Right cardiac atrium (tissue), 5 donors: ENCODE measurements at places on chromosomes 5 and 9. TPM values are rescaled to one million over a fixed set of nuclear protein-coding genes. Genes with fewer than 3 reads are reported as not detected.
A peak's percentile ranks its signal among the peaks of the same experiment; 100 is the strongest.

GRCh38 chr5:111563031-111563822, 50.9 kb upstream of the STARD4 start:
- DNase-seq: no peak

DNA sequence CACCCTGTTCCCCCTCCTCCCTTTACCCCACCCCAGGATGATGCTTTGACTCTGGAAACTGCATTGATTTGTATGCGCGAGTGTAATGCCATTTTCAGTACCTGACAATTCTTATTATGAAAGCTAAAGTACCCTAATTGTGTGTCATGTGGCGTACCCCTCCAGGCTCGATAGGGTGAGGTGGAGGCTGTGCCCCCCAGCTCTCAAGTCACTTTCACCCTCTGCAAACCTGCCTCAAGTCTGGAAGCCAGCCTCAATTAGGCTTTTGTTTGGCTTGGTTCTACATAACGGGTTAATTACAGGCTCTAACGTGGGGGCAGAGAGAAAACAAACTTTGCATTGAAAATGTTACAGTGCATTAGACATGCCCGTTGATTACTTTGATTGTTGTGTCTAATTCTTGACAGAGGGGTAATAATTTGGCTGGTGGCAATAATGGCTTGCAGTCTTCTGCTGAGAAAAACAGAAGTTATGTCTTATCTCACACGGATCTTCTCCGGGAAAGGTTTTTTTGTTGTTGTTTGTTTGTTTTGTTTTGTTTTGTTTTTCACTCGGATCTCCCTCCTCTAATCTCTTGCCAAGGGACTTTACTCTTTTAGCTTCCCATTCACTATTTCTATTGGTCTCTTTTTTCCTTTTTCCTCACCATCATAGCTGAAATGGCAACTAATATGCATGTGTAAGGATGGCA, 12.6 kb downstream of the ISL1 start:
- DNase-seq: no peak

GRCh38 chr5:113132564-113132963, 156.0 kb downstream of the DCP2 start:
- no peak for DNase-seq

DNA sequence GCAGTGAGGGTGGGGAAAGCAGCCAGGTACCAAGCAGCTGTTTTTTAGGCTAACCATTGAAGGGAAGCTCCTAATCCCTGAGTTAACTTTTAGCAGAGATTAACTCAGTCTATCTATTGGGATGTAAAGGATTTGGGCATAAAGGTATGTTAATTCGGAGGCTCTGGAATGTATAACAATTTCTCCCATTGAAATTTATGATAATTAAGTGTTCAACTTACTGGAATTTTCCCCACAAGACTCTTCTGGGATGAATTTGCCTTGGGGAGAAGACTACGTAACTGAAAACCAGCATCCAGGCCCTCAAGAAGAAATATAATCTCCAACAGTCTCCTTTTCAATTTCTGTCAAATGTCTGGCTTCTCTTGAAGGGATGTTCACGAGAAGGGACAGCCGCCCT, 23.6 kb downstream of the ZFP62 start:
- DNase-seq: no peak

DNA sequence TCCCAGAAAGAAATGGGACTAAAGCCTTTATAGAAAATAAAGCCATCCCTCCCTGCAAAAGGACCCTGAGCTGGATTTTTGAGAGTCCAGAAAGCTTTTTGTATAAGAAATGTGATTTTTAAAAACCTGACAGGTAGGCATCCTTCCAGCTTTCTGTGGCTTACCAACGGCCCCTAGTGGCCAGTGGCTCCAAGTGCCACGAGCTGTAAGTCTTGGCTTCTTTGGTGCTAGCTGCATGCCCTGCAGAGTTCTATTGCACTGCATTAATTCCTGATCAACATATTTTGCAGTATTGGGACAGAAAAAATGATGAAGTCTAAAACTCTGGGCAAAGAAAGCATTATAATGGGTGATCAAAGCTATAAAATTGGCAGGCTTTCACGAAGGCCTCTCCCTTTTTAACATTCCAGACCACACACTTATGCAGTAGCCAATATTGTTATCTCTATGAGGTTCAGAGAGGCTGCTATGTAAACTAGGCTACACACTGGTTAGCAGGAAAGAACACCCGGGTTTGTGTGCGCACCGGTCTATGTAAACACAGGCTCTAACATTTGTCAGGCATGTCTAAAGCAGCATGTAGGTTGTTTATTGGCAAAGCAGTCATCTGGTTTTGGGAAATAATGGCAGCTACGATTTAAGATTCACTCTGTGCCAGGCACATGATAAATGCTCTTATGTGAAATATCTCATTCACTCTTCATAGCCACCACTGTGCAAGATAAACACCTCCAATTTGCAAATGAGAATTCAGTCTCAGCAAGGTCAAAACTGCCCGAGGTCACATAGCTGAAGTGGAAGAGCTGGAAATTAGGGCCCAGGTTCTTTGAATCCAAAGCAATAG, 55.2 kb downstream of the NMUR2 start:
- DNase-seq: peak; percentile 41

DNA sequence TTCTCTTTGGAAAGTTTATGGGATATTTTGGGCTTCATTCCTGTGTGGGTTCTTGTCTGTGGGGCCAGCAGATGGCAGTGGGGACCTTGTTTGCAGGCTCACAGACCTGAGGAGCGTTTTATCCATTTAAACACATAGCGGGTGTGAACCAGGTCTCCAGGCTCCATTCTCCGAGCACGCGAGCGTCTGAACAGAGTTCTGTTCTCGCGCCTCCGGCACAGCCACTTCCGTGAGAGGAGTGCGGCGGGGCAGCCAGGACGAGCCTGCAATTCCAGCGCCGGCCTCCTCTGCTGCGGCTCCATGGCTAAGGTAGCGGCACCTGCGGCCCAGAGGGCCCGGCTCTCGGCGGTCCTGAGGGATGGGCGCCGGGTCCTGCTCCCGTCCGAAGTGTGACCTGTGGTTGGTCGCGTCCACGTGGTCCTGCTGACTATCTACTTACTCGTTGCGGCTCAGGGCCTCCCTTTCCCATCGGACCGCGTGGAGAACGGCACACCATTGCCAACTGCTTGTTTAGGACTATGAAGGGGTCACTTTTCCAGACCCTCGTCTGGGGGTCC, 7.3 kb downstream of the NRARP start:
- DNase-seq: peak; percentile 65

DNA sequence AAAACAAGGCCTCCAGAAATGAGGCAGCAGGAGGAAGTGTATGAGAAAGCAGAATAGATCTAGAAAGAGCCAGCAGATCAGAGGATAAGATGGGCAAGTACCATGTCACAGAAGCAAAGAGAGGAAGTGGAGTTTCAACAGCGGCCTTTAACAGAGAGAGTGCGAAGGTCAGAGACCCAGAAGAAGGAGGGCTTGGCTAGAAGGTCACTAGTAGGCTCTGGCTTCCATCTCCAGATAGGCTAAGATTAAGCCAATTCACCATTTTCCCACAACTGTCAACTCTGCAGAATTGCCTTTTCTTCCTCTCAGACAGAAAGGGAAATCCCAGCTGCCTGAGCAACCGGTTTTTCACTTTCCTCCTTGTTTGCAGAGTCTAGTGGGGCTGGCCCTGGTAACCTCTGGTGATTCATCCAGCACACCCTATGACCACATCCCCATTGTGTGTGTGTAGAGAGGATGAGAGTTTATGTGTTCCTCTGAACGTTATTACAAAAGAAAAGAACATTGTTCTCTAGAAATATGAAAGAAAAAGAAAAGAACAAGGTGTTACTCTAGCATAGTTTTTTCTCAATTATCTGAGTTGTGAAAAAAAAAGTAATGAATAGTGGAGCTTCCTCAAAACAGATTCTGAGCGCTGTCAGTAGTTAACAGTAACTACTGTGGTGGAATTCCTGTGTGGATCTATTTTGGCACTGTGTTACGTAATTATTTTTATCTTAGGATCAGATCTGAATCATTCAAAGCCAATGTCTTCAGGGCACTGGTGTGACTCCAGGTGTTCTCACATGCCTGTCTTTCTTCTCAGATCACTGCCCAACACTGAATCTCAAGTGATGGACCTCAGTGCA, 220.4 kb downstream of the ARRDC3 start:
- DNase-seq: no peak

- DNase-seq: no peak
Observed at GRCh38 chr5:6264394-6264793, 114.0 kb downstream of the MED10 start.

DNA sequence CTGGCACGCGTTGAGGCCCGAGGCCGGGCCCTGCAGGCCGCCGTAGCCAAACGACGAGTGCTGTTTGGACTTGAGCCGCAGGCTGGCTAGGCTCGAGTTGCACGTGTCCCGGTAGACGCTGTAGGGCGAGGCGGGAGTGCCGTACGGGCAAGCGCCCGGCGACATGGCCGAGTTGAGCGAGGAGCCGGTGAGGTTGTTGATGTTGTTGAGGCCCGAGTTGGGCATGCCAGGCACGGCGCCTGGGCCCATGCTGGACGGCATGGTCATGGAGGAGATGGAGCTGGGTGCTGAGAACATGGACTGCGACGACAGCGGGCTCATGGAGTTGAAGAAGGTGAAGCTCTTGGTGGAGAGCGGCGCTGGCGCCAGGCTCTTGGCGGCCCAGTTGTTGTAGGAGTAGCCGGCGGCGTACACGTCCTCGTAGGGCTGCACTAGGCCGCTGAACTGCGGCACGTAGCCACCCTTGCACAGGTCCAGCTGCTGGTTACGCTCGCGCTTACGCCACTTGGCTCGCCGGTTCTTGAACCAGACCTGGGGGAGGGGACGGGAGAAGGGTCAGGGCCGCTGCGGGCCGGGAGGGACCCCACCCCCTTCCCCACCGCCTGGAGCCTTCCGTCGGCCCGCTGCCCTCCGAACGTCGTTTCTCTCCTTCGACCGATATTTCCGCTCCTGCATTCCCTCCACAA, 5.1 kb downstream of the PITX1 start:
- DNase-seq: no peak

DNA sequence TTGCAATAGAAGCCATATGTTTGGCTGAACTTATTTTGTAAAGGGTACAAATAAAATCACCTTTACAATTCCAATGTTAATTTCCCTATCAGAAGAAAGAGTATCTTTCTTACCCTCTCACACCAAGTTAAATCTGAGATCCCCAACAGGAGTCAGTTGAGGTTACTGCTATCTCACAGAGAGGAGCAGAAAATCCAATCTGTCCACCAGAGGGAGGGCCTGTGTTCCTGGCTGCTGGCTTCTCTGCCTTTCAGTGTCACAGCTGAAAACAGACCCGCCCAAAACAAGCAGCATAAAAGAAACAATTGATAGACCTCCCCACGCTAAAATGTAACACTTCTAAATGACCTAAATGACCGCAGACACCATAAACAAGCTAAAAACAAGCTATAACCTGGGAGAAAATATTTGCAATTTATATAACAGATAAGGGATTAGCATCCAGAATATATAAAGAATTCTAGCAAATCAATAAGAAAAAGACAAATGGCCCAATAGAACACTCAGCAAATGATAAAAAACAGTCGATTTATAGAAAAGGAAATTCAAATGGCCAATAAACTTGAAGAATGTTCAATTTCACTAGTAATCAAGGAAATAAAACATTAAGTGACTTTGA, 24.5 kb upstream of the MVB12B start:
- peak; percentile 76 for DNase-seq

DNA sequence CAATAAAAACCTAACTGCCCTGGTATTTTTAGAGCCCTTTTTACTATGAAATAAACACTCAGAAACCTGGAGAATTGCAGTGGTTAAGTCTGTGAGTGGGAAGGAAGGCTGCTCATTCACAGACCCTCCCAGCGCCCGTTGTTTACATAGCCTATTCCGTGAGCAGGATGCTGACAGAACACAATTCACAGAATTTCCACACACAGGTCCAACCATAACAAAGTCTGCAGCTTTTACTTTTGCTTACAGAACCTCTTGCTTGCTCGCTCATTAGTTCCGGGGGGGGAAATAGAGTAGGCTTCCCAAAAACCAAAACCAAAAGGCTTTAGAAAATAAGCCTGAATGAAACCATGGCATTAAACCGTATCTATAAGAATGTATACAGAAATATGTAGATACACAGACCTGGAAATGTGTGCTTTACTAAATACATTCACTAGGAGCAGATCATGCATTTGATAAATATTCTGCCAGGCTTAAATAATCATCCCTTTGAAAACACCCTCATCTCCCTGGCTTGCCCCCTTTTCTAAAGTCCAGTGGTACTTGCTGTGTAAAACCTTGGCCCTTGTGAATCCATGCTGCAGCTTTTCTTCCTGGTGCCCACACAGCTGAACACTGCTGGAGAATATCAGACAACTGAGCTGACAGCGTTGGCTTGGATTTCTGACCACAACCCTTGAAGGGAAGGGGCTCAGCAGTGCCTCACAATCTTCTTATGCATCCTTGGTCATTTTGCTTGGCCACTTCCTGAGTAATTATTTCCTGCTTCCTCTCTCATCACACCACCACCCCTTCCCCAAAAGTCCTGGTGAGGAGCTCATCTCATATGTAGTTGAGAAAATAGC, 128.0 kb downstream of the FANCC start:
- DNase-seq: peak; percentile 59

DNA sequence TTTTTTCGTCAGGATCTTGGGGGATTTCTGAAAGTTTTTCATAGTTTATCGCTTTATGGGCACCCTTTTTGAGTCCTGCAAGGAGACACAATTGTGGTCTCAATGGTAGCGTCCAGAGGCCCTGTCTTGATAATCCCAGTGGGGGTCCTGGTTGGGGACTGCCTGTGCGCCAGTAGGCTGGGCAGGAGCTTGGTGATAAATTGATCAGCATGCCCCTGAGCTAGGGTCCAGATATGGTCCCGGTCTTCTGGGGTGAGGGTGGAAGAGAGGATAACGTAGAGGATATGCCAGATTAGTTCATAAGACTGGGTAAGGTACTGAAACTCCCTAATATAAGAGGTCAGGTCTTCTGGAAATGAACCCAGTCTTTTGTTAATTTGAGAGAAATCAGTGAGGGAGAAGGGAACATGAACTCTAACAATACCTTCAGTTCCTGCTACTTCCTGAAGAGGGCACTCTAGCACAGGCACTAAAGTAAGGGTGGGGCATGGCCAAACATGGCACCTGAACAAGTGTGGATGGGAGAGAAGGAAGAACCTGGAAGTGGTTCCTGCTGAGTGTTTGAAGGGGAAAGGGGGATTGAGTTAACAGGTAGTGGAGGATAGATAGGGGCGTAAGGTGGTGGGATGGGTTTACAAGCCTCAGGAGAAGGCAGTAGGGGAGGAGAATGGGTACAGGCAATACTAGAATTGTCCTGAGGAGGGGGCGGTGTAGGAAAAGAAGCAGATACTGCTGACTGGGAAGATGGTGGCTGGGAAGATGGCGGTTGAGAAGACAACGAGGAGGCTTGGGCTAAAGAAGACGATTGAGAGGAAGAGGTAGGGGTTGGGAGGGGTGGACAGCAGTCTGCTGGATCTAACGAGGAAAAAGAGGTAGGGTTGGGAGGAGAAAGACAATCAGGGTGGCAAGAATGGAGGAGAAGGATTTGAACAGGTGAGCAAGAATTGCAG, 33.8 kb upstream of the ANXA2R start:
- DNase-seq: no peak

FOXD4L3 gene
- total RNA-seq: not detected

OBP2B gene
- total RNA-seq: not detected

INSL6 gene
- not detected for total RNA-seq

LHX6 gene
- total RNA-seq: 1.2 TPM

SPOCK1 gene
- total RNA-seq: 107 TPM

ACOT12 gene
- total RNA-seq: not detected

SEMA6A gene
- 4.1 TPM for total RNA-seq

MCIDAS gene
- total RNA-seq: not detected
